ENCODE measurements at places on chromosomes 7 and 10.

DNA sequence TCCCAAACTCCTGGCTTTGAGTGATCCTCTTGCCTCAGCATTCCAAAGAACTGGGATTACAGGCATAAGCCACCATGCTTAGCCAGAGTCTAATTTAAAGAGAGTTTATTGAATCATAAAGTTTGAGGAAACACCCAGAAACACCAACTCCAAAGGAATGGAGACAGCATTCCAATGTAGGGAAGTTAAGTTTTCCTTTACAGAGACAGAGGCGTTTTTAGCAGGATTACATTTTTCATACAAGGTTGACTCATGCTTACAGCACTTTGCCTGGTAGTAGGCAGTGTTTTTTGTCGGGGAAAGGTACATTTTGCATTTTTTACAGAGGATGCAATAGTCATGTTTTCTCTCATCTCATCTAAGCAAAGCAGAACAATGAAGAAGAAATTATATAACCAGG is 18.9 kb upstream of the OPN4 start:
- DNase-seq = no peak

- no peak for DNase-seq
These were observed 9.6 kb downstream of the GPRIN2 start for GRCh38 chr10:46546591-46547540.

DNA sequence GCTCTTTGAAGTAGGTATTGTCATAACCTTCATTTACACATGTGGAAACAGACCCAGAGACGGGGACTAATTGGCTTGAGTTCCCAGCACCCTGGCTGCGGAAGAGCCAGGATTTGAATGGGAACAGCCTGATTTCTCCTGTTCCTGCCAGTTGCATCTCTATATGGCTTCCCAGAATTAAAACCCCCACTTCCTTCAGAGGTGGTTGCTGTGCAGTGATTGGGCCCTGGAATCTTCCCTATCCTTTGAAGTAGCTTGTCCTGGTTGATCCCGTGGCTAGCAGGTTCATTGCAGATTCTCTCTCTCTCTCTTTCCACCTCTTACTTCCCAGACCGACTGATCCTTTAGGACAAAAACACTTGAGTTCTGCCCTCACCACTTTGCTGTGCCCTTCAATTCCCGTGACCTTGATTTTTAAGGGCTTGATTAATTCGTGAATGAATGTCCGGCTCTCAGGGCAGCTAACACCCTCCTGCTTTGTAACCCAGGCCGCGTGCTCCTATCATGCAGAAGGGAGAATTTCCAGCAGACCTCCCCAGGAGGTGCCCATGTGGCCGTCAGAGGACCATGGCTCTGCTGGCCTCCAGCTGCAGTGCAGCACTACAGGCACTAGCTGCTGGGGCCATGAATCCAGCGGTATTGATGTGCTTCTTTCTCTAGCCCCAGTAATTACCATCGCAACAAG is 120.6 kb upstream of the AGK start:
- DNase-seq = no peak

DNA sequence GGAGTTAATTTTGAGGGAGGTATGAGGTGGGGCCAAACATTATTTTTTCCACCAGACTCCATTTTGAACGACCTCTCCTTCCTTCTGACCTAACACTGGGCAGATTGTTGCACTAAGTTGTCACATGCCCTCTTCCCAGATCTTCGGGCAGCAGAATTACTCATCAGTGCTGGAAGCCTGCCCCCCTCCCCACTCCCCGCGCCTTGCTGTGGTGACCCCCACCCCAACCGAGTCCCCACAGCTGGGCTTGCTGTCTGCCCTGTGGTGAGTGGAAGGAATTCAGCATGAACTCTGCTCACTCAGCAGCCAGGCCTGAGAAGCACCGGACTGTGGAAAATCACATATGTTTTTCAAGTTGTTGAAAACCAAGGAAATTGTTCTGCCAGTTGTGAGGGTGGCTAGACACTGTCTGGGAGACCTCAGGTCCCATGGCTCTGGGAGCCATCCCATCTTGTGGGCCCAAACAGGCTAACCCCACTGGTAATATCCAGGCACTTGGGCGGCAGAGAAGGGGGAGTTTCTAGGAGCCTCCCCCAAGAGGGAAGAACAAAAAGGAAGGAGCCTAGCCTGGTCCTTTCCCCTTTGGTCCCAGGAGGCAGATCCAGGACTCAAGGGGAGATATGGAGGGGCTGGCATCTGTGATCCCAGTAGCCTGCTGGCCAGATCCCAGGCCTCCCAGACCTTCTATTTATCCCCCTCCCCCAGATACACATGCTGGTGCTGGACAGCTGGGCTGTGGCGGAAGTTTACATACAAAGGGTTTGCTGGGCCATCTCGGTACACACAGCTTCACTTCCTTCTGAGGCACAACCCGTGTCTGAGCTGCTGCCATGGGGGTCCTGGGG is 3.5 kb upstream of the AEBP1 start:
- no peak for DNase-seq

- no peak for DNase-seq
These were observed 58.0 kb downstream of the LAMB4 start for GRCh38 chr7:108072116-108072515.

- no peak for DNase-seq
These were observed 5.8 kb upstream of the PDCD4 start for GRCh38 chr10:110865809-110866482.

- DNase-seq = no peak
These were observed 150.9 kb downstream of the ANK3 start for GRCh38 chr10:60238759-60239100.

DNA sequence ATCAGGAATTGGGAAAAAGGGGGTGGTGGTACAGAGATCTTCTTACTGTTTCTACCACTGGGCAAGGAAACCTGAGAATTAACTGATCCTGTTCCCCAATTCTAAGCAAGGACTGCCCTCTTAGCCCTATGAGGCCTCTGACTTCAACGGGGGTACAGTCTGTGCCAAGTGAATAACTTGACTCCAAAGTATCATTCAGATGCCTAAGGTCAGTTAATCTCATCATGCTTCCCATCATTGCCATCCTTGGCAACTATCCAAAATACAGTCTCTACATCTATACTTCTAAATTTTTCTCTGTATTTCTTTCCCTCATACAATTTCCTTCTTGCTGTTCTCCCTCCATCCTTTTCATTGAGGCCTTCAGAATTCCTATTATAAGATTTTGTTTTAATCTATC is 10.5 kb downstream of the PPP3CB start:
- no peak for DNase-seq

DNA sequence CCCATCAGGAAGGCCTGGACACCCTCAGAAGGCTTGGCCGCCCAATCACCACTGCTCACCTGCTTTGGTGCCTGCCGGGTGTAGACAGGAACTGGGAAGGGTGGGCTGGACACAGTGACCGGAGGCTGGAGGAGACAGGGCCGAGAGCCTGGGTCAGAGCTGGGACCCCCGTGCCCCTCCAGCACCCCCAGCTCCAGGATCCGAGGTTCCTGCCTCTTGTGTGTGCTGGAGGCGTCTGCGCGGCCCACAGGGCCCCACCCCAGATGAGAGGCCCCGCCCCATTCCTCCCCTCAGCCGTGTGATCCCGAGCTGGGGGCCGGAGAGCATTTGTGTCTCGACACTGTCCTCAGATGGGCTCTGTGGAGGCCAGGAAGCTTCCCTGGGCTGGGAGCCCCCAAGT is 9.4 kb downstream of the ADAM8 start:
- no peak for DNase-seq

DNA sequence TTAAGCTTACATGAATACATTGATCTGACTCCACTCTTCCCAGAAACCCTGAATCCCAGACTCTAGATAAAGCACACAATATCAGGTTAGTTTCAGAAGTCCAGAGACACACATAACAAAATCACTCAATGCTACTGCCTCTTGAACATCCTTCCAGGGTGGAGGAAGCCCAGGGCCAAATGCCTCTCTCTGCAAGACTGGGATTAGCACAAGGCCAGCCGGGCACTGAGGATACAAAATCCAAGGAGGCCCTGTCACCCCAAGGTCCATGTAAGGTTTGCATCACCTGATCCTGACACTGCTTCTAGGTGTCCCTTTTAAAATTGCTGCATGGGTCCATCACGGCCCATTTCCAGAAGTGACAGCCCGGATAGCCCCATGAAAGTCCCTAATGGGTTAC is 2.6 kb upstream of the PLXNA4 start:
- no peak for DNase-seq

DNA sequence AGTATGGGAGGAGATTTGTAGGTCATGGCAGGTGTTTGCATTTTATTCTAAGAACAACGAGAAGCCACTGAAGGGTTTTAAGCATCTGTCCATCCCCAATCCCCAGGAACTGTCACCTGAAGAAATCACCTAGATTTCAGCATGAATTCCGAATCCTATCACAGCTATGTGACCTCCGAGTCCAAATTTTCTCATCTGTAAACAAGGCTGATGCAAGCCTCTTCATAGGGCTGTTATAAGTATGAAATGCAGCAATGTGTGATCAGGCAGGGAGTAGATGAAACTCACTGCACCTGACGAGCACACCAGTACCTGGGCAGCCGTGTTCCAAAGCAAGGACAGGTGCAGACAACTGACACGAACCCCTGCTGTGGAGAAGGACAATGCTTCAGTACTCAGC is 14.0 kb downstream of the HABP2 start:
- DNase-seq = no peak

- no peak for DNase-seq
These were observed 552.1 kb downstream of the TFEC start for GRCh38 chr7:115478426-115478825.

DNA sequence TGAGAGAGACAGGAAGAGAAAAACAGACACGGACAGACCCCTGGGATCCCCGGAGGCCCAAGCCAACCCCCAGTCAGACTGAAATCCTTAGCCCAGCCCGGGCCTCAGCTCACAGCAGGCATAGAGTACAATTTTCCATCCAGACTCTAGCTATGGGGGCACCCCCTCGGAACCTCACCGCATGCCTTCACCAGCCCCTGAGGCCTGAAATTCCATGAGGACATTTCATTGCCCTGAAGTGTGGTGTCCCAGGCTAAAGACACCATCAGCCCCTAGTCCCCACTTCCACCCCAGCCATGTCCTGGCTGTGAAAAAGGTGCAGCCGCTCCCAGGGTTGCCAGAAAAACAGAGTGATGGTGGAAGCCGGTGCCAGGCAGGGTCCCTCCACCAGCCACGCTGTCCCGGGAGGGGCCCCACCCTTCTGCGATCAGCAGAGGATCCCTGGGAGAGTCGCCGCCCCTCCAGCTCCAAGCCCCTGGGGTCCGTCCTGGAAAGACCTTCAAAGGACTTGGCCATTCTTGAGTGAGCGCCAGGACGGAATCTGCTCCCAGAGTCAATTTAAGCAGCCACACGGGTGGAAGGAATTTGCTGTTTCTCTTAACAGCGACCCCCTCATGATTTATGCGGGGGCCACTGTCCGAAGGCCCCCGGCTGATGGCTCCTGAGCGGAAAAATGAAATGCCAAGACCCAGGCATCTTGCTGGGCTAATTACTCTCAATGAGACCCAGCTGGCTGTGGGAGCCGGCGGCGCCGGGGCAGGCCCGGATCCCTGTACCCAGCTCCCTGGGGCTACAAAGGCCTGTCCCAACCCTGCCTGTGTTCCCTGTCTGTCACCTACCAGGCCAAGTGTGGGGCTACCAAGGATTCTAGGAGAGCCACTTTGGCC is 23.2 kb downstream of the MYL10 start:
- no peak for DNase-seq

GRCh38 chr7:128863433-128863989 is 855 bp downstream of the ATP6V1F start:
- peak; percentile 67 for DNase-seq

DNA sequence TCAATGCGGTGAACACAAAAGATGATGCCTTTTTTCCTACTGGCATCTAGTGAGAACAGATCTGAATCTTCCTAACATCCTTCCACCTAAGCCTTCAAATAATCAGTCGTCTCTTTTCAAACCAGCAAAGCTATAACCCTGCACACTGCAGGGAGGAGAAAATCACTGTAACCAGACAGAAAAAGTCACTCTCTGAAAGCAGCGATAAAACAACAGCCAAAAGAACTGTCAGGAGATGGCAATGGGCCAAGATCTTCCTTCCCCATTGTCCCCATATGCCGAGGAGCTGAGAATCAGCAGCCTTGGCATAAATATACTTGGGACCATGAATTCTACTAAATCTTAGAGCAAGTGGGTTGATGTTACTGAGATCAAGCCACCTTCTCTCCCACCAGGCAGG is 13.1 kb downstream of the FZD9 start:
- no peak for DNase-seq

DNA sequence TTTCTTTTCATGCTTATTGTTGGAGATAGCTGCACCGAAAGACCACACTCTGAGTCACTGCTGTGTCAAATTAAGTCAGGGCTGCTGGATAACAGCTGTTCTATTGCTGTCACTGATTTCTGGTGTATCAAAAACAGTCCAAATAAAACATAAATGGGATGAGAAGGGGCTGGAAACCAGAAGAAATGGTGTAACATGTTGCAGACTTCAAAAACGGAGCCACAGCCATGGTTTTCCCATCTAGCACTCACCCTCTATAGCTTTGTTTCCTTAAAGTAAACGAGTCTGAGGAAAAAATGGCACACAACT is 103.3 kb upstream of the DIP2C start:
- DNase-seq = no peak

GRCh38 chr7:100971111-100972001 is 2.0 kb downstream of the MUC12 start:
- DNase-seq = no peak

DNA sequence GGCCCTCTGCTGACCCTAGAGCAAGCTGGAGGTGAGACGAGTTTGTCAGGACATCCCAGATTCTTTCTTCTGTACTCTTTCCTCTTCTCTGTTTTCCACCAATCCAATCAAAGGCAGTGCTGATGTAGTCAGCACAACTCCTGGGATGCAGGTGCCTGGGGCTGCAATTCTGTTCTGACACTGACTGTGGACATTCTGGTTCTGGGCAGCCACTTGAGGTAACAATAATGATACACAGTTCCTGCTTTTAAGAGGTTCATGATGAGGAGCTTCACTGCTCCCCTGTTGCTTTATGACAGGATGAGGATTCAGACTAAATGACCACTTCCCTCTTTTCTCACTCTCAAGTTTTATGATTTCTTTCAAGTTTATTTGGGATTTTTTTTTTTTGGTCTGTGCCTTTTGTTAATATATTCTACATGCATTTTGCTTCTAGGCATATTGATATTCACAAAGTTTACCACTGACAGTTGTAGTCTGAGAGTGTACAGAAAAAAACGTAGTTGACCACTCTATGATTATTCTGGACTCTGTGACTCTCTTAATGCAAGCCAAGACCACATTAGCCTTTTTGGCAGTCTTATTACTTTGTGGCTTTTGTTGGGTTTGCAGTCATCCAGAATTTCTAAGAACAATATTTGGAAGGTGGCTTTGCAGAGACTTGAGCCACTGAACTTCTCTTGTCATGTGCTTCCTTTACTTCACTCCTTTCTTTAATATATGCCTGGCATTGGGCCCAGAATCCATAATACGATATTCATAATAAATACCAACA is 247.6 kb downstream of the AUTS2 start:
- DNase-seq = no peak

DNA sequence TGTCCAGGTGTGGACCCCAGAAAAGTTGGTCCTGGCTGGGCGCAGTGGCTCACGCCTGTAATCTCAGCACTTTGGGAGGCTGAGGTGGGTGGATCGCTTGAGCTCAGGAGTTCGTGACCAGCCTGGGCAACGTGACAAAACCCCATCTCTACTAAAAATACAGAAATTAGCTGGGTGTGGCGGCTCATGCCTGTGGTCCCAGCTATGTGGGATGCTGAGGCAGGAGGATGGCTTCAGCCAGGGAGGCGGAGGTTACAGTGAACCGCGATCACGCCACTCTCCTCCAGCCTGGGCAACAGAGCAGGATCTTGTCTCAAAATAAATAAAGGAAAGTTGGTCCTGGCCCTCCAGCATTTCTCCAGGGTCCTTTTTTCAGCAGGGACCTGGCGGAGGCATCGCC is 1.4 kb downstream of the NUDT1 start:
- no peak for DNase-seq

- no peak for DNase-seq
These were observed 18.5 kb downstream of the ESYT2 start for GRCh38 chr7:158810846-158811245.
